ENCODE measurements at places on chromosomes 6 and 20.

- peak; percentile 77 for DNase-seq
Measured at GRCh38 chr20:44203161-44203560, 7.4 kb downstream of the OSER1 start.

DNA sequence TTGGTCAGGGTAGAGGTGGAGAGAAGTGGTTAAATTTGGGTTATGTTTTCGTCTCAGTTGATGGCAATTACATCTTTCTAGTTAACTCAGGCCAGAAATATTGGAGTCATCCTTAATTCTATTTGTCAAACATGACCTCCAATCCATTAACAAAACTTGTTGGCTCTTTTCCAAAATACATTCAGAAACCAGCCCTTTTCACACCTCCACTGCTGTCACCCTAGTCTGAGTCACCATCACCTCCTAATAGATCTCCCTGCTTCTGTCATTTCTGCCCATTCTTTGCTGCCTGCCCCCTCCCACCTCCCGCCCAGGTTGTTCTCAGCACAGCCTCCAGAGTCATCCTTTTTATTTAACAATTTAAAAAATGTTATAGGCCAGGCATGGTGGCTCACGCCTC is 3.0 kb upstream of the ABCF1 start:
- no peak for DNase-seq

GRCh38 chr6:69026715-69027114 is 391.6 kb downstream of the ADGRB3 start:
- DNase-seq = peak; percentile 56

DNA sequence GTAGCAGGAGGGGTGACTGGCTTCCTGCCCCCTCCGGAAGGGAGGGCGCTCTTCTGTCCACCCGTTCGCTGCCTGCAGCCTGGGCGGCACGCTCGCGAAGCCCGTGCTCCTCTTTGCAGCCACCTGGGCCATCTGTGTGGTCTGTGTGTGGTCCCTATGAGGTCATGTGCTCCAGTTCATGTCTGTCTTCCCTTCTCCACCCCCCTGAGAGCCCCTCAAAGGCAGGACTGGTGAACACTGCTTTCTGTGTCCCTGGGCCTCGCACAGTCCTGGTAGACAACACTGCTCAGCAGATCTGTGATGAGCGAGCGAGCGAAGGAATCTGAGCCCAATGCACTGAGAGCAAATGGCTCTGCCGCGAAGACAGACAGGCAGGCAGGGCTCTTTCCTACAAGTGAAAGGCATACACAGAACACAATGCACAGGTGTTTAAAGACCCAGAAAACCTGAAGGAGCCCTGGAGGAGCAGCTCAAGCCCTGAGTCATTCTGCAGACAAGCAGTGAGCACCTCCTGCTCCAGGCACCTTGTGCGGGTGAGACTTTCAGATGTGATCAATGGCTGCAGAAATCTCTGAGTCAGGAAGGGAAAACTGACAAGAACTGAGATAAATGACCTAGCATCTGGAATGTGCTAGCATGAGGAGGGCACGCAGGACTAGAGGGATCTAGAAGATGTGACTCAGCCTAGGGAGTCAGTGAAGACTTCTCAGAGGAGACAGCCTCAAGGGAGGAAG is 27.1 kb downstream of the PPP1R3G start:
- DNase-seq = peak; percentile 74

DNA sequence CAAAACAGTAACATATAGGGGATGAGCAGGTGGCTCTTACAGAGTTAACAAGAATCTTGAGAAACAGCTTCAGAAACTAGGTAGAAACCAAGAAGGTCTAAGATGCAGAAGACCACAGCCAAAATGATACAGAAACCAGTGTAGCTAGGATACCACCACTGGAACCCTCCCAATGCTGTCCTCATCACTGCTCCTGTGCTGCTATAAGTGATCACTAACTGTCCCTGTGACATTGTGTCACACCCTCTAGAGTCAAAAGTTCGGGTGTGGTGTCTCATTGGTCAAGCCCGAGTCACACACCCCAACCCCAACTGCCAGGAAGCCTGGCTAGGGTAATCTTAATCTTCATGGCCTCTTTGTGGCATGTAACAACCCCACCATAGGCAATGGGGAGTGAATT is 153.1 kb downstream of the RCAN2 start:
- DNase-seq = no peak

Measured in M059J (cell line).